ENCODE measurements at places on chromosomes 16 and 17. TPM values are rescaled to one million over a fixed set of nuclear protein-coding genes. Genes with fewer than 3 reads are reported as not detected.

GRCh38 chr16:50462793-50463507 lies 85.2 kb upstream of the NKD1 start:
- no peak for DNase-seq
- H3K4me1 ChIP-seq = peaks cover under 1% of the 10 kb centered on the region

DNA sequence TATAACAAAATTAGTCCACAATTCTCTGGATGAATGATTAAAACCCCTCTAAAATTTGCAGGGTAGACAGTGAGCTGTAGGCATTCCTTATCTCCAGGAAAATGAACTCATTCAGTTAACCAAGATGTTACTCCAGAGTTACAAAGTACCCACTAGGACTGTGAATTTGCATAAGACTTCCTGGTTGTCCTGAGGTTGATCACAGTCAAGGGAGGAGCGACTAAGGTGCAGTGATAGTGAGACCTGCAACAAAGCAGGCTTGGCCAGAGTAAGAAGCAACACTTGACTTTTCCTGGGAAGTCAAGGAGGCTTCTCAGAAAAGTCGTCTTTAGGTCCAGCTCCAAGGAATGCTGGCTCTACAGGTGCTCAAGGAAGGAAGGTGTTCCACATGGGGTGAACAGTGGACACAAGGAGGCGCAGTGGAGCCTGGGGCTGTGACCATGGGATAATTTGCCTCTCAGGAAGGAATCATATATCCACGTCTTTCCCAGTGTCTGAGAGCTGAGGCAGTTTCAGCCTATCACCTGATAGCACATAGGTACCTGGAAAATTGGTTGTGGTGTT lies 821.1 kb upstream of the EEF2KMT start:
- H3K27ac ChIP-seq = no peak overlapping the region
- no peaks in the 10 kb centered on the region for H3K36me3 ChIP-seq
- no peak for DNase-seq
- H3K27me3 ChIP-seq = no peaks in the 10 kb centered on the region
- H3K4me1 ChIP-seq = no peaks in the 10 kb centered on the region

OR1D5 gene
- not detected for total RNA-seq

DNA sequence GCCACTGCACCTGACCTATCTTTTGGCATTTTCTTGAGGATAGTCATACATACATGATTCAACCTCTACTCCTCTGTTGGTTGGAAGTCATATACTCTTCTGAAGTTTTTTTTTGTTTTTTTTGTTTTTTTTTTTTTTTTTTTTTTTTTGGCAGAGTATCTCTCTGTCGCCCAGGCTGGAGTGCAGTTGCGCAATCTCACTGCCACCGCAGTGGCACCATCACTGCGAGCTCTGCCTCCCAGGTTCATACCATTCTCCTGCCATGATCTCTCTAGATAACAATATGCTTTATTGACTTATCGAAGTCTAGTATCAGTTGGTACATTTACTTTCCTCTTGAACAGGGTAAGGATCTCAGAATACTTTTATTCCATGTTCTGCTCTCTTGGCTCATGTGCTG lies 224.2 kb upstream of the WSCD1 start:
- no peak for DNase-seq
- peaks cover 5% of the 10 kb centered on the region for H3K27me3 ChIP-seq
- H3K4me1 ChIP-seq = no peaks in the 10 kb centered on the region
- H3K27ac ChIP-seq = no peak overlapping the region
- H3K4me3 ChIP-seq = no peak overlapping the region
- no peaks in the 10 kb centered on the region for H3K36me3 ChIP-seq

GRCh38 chr16:27359051-27359450 lies 42.9 kb upstream of the IL21R start:
- no peaks in the 10 kb centered on the region for H3K27me3 ChIP-seq
- H3K4me1 ChIP-seq = peaks cover 50% of the 10 kb centered on the region
- peaks cover 33% of the 10 kb centered on the region for H3K36me3 ChIP-seq
- DNase-seq = no peak
- no peak overlapping the region for H3K4me3 ChIP-seq

GRCh38 chr17:65254166-65254565 lies 117.0 kb downstream of the RGS9 start:
- H3K4me1 ChIP-seq = no peaks in the 10 kb centered on the region
- no peak for DNase-seq
- peaks cover 31% of the 10 kb centered on the region for H3K27me3 ChIP-seq
- peaks cover 8% of the 10 kb centered on the region for H3K36me3 ChIP-seq
- H3K4me3 ChIP-seq = no peak overlapping the region

IGSF6 gene
- 0.26 TPM for total RNA-seq

NACA2 gene
- total RNA-seq = not detected
